ENCODE measurements at places on chromosomes 7 and 10. TPM values are rescaled to one million over a fixed set of nuclear protein-coding genes. Genes with fewer than 3 reads are reported as not detected.

DMBT1 gene
- total RNA-seq = under 0.01 TPM

GIMAP4 gene
- total RNA-seq = 0.44 TPM

CYP3A5 gene
- 4.8 TPM for total RNA-seq

SUFU gene
- total RNA-seq = 2.2 TPM

CRHR2 gene
- total RNA-seq = not detected

OR13A1 gene
- total RNA-seq = not detected

FAM25A gene
- not detected for total RNA-seq

DENND2A gene
- total RNA-seq = 14.9 TPM

LBX1 gene
- total RNA-seq = not detected

SFTPA2 gene
- total RNA-seq = not detected

CYP3A4 gene
- total RNA-seq = not detected

LRRN3 gene
- 4.1 TPM for total RNA-seq

CH25H gene
- 0.25 TPM for total RNA-seq

ZNF37A gene
- 11.4 TPM for total RNA-seq

STN1 gene
- 23.0 TPM for total RNA-seq

COL17A1 gene
- total RNA-seq = 0.33 TPM

GIMAP1 gene
- total RNA-seq = under 0.01 TPM

OR2A12 gene
- total RNA-seq = not detected

LLCFC1 gene
- total RNA-seq = not detected

GRM8 gene
- total RNA-seq = not detected

SMKR1 gene
- total RNA-seq = 0.44 TPM

PTPN20 gene
- total RNA-seq = 1.2 TPM

OR2A42 gene
- not detected for total RNA-seq

RPEL1 gene
- total RNA-seq = under 0.01 TPM

SNCG gene
- total RNA-seq = 7.5 TPM

ITIH5 gene
- under 0.01 TPM for total RNA-seq

IFIT1B gene
- total RNA-seq = not detected

GBX1 gene
- total RNA-seq = not detected

ZNF804B gene
- not detected for total RNA-seq

LEP gene
- 0.12 TPM for total RNA-seq

AKR1D1 gene
- total RNA-seq = not detected

BLVRA gene
- total RNA-seq = 70.1 TPM

TUBB8 gene
- not detected for total RNA-seq

SUPV3L1 gene
- 35.7 TPM for total RNA-seq

FHIP2A gene
- total RNA-seq = 27.7 TPM

CUBN gene
- total RNA-seq = 0.87 TPM

SLC18A3 gene
- not detected for total RNA-seq

TFEC gene
- total RNA-seq = 0.50 TPM

ITIH2 gene
- not detected for total RNA-seq

TAS2R5 gene
- total RNA-seq = 1.00 TPM

OPN4 gene
- total RNA-seq = not detected

PDE1C gene
- total RNA-seq = 0.12 TPM

CYP26C1 gene
- total RNA-seq = 0.12 TPM

PRSS37 gene
- total RNA-seq = not detected

ABI1 gene
- 29.1 TPM for total RNA-seq

FAM170B gene
- not detected for total RNA-seq

SLC13A1 gene
- total RNA-seq = not detected

WEE2 gene
- not detected for total RNA-seq

HOXA9 gene
- total RNA-seq = 8.6 TPM

CHST3 gene
- 27.9 TPM for total RNA-seq

AKR1C3 gene
- 26.7 TPM for total RNA-seq

SMO gene
- 29.2 TPM for total RNA-seq

FKBP6 gene
- total RNA-seq = under 0.01 TPM

CALHM3 gene
- not detected for total RNA-seq
